DND-41 (cell line): ENCODE measurements at places on chromosomes 5 and 9.

- no peak overlapping the region for H3K27ac ChIP-seq
- DNase-seq: no peak
- no peaks in the 10 kb centered on the region for H3K4me1 ChIP-seq
- H3K36me3 ChIP-seq: no peaks in the 10 kb centered on the region
- H3K27me3 ChIP-seq: no peaks in the 10 kb centered on the region
Measured at GRCh38 chr5:113240951-113241726, 193.7 kb downstream of the TSSK1B start.

DNA sequence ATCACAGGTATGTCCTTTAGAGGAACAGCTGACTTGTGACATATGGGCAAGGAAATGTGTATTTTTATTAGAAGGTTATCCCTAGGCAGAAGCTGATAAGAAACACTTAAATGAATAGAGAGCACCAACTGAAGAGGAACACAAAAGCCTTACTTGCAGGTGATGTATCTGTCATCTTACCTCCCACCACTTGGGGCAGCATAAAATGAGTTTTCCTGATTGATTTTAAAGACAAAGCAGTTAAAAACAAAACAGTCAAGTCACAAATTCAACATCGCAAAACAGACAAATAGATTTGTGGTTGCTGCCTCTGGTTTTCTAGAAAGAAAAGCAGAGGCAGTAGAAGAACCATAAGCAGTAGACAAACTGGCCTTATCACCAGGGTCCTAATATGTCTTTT lies 302.4 kb upstream of the ZNF462 start:
- DNase-seq: no peak
- H3K4me3 ChIP-seq: no peak overlapping the region
- no peaks in the 10 kb centered on the region for H3K27me3 ChIP-seq

DNA sequence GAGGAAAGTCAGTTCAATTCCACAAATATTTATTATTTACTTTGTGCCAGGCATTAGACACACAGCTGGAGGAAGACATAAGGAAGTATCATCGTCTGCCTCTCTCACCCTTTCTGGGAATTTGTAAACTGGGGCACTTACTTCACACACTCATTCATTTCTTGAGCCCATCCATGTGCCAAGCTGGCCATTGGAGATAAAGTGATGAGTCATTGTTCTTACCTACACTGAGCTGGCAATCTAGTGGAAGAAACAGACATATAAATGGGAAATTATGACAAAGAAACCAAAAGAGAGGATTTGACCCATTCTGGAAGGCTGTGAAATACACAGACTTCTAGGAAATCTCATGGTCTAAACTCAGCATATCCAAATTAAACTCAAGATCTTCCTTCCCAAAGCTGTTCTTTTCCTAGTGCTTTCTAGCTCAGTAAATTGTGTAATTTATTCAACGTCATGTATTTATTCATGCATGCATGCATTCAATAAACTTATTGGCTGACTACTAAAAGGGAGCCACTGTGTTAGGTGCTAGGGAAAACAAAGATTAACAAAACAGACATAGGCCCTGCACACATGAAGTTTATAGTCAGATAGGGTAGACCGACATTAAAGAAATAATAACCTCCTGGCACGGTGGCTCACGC lies 65.3 kb downstream of the SH3RF2 start:
- H3K27ac ChIP-seq: no peak overlapping the region
- no peaks in the 10 kb centered on the region for H3K4me1 ChIP-seq
- no peak overlapping the region for H3K4me3 ChIP-seq
- H3K36me3 ChIP-seq: no peaks in the 10 kb centered on the region

DNA sequence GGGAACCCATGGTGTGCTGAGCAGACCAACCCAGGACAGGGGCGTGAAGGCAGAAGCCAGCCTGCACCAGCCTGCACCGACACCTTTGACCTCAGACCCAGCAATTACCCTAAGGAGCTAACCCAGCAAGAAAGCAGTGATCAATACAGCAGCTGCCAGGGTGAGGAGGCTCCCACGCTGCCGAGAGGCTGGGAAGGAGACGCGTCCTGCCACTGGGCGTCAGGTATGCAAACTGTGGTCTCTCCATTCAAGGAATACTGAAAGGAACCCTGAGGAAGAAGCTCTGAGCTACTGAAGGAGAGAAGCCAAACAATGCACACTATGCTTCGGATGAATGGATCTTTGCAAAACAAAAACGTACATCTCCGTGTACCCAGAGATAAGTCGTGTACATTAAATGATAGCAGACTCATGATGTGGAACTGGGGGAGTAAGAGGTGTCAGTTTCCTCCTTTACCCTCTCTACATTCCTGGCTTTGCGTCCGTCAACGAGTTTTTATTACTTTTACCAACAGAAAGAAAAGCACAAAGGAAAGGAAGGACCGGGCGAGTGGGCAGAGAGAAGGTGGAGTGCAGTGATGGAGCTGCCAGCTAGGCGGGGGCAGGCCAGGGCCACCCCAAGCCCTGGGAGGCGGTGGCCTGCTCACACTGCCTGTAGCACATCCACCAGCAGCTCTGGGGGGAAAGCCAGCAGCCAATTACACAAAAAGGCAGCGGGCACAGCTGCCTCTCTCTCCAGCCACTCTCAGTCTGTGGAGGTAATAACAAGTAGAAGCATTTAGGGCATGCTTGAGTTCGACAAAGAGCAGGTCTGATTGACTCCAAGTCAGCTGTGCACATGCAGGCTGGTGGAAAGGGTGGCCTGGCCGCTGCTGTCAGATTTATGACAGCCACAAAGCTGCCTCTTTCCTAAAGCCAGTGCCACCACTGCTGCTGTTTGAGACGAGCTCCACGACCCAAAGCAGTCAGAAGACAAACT lies 29.3 kb downstream of the RASGEF1C start:
- no peak for DNase-seq
- H3K27me3 ChIP-seq: peaks cover 4% of the 10 kb centered on the region
- H3K36me3 ChIP-seq: no peaks in the 10 kb centered on the region
- H3K4me3 ChIP-seq: no peak overlapping the region
- H3K27ac ChIP-seq: no peak overlapping the region
- H3K4me1 ChIP-seq: no peaks in the 10 kb centered on the region

GRCh38 chr9:88975966-88976889 lies 15.0 kb upstream of the S1PR3 start:
- no peaks in the 10 kb centered on the region for H3K4me1 ChIP-seq
- H3K27ac ChIP-seq: no peak overlapping the region
- no peak overlapping the region for H3K4me3 ChIP-seq
- no peaks in the 10 kb centered on the region for H3K36me3 ChIP-seq
- DNase-seq: no peak
